T-cell (primary cell): ENCODE measurements at places on chromosomes 12 and 14.

DNA sequence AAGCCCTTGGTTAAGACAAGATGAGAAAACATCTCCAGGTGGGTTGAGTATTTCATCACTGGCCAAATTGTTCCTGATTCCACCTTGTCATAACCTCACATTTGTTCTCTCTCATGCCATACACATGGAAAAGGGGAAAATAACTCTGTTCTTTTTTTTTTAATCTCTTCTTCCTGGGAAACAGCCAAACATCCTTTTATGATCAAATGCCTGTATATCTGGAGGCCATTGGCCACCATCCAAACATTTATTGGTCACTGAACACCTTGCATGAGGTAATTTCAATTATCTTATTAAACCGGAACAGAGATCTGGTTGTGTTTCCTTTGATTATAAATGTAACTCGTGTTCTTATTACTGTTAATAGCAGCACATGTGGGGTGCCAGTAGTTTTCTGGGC, 469.6 kb downstream of the NPAS3 start:
- DNase-seq, result no peak

GRCh38 chr14:91008759-91009409, 51.6 kb downstream of the RPS6KA5 start:
- no peak for DNase-seq

- DNase-seq, result no peak
Observed at GRCh38 chr12:53948650-53949593, 5.8 kb upstream of the HOXC12 start.

- DNase-seq, result no peak
Observed at GRCh38 chr12:119176267-119177055, 2.3 kb upstream of the HSPB8 start.

DNA sequence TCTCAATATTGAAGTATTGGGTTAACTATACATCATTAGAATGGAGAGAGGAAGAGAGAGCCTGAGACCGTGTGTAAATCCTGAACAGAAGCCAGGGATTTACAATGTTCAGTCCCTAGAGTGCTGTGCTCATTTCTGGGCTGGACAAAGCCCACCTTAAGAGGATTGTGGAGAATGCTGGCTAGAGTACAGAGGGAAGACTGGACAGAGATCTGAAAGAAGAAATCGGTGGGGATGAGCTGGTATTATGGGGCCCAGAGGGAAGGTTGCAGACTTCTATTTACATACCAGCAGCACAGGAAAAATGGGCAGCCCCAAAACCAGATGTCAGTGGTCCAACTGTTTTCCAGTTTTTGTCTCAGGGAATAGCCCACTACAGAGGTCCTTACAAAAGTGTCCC, 42.3 kb downstream of the RTN1 start:
- DNase-seq, result no peak

DNA sequence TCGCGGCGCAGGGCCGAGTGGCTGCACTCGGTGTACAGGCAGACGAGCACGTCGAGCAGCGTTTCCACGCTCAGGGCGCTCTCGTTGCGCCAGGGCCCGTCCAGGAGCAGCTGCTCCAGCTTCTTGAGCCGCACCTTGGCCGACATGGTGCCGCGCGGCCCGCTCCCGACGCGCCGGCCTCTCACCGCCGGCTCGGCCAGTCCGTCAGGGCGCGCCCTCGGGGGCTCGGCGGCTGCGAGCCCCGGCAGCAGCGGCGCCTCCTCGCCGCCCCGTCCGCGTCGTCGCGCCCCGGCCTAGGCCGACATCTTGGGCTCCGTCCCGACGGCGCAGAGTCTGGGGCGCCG, 349 bp downstream of the CDC42BPB start:
- no peak for DNase-seq

GRCh38 chr14:73452341-73453186, 5.8 kb downstream of the NUMB start:
- DNase-seq, result no peak

DNA sequence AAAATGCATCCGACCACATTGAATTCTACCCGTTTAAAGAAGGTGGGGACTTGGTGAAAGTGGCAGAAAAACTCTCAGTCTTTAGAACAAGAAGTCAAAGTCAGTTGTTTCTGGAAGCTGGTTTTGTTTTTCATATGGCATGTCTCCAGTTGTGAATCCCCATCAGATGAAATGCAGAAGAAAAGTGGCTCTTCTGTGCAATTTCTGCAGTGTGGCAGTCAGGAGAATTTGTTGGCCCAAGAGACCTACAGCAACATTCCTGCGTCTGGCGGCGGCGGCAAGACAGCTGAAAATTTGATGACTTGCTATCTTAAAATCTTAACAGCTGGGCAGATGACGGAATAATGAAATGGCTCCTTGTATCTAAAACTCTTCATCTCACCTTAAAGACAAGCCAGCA, 201.5 kb downstream of the FOXN3 start:
- DNase-seq, result no peak

DNA sequence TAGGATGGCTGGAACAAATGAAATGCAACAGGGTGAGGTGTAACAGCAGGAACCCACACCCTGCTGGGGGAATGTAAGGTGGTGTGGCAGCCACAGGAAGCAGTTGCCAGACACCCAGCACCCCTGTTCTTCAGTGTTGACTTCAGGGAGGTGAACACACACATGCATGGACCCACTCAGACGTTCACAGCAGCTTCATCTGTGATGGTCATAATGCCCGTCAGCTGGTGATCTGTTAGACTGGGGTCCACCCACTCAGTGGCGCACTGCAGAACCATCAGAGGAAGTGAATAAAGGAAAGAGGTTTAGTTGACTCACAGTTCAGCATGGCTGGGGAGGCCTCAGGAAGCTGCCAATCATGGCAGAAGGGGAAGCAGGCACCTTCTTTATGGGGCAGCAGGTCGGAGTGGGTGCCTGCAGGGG, 22.7 kb upstream of the TEX22 start:
- no peak for DNase-seq

- no peak for DNase-seq
Observed at GRCh38 chr12:70648831-70649230, 11.6 kb upstream of the PTPRB start.

GRCh38 chr14:100323121-100323941, at the start of gene SLC25A47:
TSS of gene SLC25A47 (plus strand) at chr14:100323339. CDS start at chr14:100323415, 76 bp downstream.
- DNase-seq, result no peak

DNA sequence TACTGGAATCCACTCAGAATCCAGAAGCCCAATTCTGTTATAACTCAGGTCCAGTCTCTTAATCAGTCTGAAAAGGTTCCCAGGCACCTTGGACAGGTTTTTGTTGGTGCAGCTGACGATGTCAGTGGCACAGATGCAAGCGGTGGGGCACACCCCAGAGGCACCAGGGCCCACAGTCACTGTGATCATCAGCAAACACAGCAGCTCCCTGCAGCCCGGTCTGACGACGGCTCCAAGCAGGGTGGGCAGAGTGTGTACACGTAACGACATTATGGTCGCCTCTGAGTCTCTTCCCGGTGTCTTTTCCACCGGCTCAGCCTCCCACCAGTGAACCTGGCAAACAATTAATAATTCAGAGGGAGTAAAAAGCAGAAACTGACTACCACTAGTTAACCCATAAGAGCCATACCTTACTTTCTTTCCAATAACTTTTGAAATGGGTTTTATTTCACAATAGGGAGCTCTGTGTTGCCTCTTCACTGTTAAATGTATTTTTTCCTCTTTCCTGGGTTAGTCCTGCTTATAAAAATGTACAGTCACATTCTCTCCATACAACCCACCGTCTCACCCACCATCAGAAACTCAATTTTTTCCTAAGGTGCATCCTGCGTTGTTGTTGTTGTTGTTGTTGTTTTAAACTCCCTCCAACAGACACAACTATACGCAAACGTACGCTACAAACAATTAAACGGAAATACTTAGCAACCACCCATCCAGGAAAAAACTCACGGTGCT, 521 bp upstream of the PCED1B start:
- DNase-seq, result peak; percentile 52

GRCh38 chr14:20682127-20682434, 2.3 kb upstream of the RNASE4 start:
- no peak for DNase-seq

GRCh38 chr14:39107591-39107996, 4.6 kb upstream of the SEC23A start:
- DNase-seq, result no peak

GRCh38 chr14:23468704-23469126, 788 bp upstream of the NGDN start:
- DNase-seq, result no peak

- no peak for DNase-seq
Observed at GRCh38 chr12:103834942-103835341, 6.1 kb downstream of the NT5DC3 start.

- DNase-seq, result no peak
Observed at GRCh38 chr12:42853370-42854140, 264.0 kb upstream of the PRICKLE1 start.

DNA sequence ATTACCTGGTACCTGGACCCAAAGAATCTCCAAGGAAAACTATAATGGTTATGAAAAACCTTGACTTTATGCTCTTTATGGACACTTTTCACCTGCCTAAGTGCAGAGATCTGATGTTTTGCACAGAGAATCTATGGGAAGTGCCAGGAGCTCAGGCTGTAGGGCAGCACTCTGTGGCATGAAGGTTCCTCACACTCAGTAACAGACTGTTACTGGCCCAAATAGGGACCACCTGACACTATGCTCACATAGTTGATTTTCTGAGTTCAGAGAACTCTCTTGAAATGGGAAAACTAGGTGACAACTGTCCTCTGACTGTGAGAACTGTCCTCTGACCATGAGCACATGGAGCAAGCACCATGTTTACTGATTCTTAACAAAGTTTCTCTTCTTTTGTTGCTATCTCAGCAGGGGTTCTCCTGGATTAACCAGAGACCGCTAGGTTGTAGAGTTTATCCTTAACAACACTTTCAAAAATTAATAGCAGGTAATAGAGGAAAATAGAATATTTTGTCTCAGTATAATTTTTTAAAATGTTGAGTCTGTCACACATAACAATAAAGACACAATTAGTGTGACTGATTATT, 101.6 kb downstream of the STXBP6 start:
- no peak for DNase-seq

DNA sequence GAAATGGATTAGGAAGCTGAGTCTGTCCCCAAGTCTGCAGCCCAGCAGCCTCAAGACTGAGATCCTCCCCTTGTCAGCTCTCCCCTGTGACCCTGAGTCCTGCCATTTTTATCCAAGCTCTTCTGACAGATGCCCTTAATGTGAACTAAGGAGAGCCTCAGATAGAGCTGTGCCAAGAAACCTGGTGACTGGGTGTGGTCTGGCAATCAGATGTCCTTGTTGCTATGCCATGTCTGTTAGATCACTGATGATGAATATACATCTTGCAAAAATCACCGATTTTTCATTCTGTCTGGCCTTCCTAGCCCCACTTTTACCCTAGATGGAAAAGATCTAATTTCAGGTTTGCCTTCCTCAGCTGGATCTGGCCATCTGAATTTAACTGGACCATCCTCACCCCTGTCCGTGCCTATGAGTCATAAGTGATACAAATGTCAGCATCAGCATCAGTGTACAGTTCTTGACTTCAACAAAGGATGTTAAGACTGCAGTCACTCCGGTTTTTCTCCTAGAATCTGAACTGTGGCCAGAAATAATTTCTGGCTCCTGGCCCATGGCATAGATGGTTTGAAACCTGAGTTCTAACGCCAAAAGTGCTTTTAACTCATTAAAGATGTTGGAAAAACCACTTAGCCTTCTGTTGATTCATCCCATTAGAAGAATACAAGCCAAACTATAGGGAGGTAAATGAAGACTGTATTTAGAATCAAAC, 61.2 kb upstream of the GRIP1 start:
- DNase-seq, result no peak

DNA sequence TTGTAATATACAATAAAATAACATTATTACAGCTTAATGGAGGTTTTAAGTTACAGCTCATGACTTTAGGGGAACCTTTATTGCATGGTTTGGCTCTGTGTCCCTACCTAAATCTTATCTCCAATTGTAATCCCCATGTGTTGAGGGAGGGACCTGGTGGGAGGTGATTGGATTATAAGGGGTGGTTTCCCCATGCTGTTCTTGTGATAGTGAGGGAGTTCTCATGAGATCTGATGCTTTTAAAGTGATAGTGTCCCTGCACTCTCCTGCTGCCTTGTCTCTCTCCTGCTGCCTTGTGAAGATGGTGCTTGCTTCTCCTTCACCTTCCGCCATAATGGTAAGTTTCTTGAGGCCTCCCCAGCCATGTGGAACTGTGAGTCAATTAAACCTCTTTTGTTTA, 132.1 kb upstream of the SYT1 start:
- DNase-seq, result no peak

DNA sequence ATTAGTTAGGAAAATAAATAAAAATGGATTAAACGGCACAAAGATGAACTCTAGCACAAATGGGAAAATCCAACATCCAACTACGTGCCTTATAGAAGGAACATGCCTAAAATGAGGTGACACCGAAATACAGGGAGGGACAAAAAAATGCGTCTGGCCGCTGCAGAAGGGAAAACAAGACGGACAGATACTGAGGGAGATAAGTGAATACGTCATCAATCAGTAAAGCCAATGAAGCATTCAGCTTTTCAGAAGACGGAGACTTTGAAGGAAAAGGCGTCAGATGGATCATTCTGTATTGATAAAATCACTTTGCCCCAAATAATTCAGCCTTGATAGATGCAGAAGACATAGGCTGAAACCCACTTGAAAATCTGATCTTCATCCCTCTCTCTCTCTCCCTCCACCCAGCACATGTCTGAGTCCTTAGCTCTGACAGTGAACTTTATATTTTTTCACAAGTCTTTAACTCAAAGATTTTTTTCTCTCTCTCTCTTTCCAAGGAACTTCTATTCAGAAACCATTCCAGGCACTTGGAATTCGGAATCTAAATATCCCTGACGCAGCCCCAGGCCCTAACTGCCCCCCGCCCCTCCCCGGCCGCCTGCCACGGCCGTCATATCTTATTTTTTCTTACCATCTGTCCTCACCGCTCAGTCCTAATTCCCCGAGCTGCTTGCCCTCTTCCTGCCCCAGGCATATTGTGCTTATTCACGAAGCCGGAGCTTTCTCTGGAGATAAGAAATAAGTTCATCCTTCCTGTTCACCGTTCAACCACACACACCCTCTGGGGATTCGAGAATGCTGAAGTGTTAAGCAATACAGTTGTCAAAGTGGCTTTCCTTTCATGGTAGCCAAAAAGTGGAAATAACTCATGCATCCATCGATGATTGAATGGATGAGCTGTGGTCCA, 35.5 kb upstream of the RFLNA start:
- no peak for DNase-seq

GRCh38 chr12:54191550-54192022, 2.8 kb upstream of the SMUG1 start:
- peak; percentile 79 for DNase-seq

DNA sequence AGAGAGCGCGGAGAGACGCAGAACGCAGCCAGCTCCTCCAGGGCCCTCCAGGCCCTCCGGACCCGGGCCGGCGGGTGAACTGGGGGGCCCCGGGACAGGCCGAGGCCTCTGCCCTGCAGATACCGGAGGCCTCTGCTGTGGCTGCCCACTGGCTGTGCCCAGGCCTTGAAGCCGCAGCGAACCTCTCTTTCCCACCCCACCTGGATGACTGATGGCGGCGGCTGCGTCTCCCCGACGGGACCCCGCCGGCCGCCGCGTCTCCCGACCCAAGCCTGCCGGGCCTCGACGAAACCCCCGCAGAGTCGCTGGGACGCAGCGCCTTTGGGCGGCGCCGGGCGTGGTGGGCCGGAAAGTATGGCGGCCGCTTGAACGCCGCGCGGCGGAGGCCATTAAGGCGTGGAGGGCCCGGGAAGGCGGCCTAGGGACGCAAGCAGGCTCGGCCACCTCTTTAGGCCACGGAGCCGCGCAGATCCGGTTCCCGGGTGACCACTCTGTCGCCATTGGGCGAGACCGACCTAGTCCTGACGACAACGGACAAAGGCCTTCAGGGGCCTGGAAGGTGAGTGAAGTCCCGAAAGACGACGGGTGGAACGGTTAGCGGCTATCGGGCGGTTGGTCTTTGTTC, 8.4 kb upstream of the ERGIC2 start:
- DNase-seq, result no peak

GRCh38 chr14:33381717-33382116, 443.0 kb downstream of the NPAS3 start:
- DNase-seq, result no peak
